Activated CD4-positive, alpha-beta T cell treated with anti-CD3 and anti-CD28 coated beads, Interleukin-2, amount 50 U/mL, for 24 hours (primary cell): ENCODE measurements at places on chromosomes 3 and 15.

DNA sequence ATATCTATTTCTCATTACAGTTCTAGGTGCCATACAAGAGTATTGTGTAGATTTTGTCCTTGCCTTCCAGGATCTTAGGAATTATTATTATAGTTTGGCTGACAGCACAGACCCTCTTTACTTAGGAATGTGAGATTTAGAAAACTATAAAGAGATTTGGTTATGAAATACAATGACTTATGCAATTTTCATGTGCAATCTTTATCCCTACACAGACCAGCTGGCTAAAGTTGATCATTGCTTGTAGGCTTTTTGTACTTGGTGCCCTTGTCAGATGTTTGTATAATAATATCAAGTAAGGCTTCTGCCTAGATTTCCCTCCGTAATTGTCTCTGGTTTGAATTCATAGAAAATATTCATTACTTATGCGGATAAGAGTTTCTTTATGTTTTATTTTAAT lies 174.5 kb upstream of the GAP43 start:
- DNase-seq, result no peak

DNA sequence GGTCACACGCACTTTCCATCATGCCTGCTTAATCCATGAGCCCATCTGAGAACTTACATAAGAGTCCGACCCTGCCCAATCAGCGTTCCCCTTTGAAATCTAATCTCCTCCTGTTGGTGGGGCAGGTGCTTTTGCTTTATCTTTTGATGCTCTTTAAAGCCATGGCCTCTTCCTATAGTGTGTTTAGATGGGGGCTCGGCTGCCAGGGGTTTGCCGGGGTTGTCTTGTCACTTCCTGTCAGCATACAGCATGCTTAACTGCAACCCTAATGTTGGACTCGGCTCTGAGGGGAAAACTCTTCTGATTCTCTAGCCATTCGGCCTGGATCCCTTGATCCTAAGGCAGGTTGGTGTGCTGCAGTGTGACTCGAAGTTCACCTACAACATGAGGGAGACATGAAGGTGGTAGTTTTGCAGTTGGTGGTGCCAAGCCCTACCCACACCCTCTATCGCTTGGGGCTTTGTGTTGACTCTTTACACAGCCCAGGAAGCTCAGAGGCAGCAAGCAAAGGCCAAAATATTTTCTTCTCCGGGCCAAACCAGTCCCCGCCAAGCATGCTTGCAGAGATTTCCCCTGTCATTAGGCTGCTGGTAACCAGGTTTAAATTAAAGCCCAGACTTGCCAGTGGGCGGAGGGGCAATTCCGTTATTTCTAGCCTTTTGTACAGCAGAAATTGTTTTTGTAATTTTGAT lies 218.7 kb downstream of the FEZF2 start:
- DNase-seq, result no peak

GRCh38 chr3:191430103-191430502 lies 30.9 kb upstream of the PYDC2 start:
- DNase-seq, result no peak

- DNase-seq, result peak; percentile 12
Observed at GRCh38 chr15:62067448-62068044, 769 bp downstream of the C2CD4A start.

DNA sequence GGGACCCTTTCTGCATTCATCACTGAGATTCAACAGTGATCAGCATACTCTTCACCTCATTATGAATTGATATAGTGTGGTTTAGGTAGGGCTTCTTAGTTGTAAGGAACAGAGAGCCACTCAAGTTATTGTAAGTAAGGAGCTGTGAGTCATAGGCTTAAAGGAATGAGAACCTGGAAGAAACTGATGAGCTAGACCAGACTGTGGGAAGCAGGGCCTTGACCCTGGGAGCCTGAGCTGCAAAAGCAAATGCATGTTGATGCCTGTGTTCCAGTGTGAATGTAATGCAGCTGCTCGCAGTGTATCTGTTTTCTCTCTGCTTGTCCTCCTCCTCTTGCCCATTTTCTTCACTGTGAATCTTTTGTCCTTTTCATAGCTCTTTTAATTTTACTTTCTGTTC lies 13.6 kb downstream of the ZKSCAN7 start:
- no peak for DNase-seq

DNA sequence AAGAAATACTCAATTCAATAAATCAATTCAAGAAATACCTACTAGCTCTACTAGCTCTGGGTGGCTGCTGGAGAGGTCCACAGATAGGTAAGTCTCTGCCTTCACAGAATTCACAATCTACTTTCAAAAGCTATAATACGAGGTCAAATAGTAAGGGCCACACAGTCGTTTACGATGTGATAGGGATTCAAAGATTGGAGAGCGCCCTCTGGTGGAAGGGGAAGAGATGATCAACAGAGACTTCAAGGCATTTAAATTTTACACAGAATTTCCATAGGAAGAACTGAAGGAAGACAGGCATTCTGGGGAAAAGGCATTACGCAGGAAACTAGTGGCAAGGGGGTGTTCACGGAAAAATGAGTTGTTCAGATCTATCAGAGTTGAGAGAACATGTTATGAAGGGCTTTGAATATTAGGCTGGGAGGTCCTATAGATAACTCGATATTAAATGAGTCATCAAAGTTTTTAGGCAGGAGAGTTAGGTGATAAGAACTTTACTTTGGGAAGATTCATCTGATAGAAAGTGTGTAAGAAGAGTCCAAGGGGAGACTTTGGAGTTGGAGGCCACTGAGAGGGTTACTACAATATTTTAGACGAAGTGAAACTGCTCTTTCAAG lies 128.8 kb downstream of the FRMD5 start:
- DNase-seq, result peak; percentile 66

GRCh38 chr3:118977671-118978392 lies 56.8 kb downstream of the IGSF11 start:
- no peak for DNase-seq

- no peak for DNase-seq
Observed at GRCh38 chr3:160482796-160483195, 33.2 kb upstream of the TRIM59 start.

GRCh38 chr3:191721390-191721861 lies 260.5 kb downstream of the PYDC2 start:
- DNase-seq, result no peak

DNA sequence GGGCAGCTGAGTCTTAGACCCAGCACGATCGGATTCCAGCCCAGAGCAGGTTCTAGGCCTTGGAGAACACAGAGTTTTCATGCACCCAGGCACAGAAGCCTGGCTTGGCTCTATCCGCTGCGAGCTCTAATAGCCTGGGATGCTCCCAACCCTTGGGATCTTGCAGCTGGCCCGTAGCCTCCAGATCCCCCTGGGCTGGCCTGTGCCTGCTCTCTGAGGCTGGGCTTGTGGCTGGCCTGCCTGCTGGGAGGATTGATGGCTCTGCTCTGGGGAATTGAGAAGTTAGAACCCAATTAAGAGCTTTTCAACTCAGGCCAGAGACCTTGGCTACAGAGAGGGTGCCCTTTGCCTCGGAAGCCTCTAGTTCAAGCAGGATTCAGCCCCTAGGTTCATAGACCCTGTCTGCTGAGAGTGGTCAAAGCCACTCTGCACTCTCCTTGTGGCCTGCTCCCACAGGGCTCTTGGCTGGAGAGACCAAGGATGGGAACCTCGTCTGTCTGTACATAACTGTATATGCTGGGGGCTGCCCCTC lies 64.4 kb downstream of the MAGEF1 start:
- no peak for DNase-seq

GRCh38 chr15:63509955-63510940 lies 5.9 kb downstream of the USP3 start:
- DNase-seq, result no peak

- DNase-seq, result no peak
Observed at GRCh38 chr3:126212620-126213378, 32.4 kb upstream of the ALDH1L1 start.

DNA sequence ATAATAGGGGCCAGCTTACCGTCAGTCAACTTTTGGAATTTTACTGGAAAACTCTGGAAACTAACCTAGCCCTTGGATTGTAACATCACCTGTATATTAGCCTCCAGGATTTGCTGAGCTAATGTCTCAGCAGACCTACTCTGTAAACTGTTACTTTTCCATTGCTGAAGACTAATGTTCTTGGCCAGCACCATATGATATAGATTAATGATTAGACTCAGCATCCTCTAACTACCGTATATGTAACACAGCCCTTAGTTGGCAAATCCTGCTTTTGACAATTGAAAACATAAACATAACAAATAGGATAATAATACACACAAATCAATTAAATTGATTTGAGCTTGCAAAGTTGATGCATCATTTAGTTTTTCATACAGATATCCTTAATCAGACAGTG lies 26.6 kb upstream of the GBE1 start:
- no peak for DNase-seq

- DNase-seq, result no peak
Observed at GRCh38 chr15:101604124-101604874, 47.9 kb downstream of the TM2D3 start.

DNA sequence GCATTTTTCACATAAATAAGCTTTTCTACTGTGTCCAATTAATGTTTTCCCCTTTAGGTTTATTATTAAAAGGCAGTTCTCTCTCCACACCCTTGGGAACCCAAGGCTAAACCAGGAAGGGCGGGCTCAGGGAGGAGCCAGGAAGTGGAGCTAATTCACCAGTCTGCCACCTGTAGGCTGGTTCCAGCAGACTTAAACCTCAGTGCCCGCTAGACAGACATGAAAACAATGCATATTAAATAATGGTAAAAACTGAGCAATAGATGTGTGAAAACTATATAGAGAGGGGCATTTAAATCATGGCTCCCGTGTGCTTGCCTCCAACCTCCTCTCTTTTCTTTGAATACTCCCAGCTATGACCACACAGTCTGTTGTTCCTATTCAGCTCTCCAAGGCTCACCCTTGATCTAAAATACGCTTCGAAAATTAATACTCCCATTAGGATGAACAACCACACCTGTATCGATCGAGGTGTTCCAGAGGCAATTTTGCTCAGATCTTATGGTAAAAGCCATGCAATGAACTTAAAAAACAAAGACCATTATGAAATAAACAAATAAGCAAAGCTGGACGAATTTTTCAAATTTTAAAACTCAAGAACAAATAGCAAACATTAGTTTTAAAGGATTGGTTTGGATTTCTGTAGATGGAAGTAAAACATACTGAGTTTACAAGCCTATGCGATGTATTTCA lies 253.3 kb downstream of the TJP1 start:
- DNase-seq, result no peak

GRCh38 chr15:37550360-37551024 lies 383.9 kb upstream of the TMCO5A start:
- no peak for DNase-seq

DNA sequence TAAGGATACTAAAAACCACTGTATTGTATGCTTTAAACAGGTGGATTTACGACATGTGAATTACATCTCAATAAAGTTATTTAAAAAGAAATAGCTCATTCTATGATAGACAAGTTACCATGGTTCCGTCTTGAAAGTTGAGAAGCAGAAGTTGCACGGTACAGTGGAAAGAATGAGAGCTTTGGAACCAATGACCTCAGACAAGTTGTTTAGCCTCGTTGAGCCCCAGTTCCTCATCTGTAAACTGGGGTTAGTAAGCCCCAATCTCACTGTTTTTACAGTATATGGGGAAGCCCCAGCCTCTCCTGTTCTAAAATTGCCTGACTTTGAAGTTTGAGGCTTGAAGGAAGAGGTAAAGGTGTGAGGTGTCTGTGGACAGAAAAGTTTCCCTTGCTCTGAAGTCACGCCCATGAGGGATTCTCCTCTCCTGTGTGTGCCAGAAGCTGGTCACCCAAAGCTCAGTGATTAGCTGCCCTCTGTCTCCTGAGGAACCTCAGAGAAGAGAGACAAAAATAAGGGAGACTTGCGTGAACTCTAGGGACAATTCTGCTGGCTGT lies 10.0 kb downstream of the CRYGS start:
- no peak for DNase-seq

- DNase-seq, result no peak
Observed at GRCh38 chr3:49028298-49028672, 913 bp downstream of the IMPDH2 start.

DNA sequence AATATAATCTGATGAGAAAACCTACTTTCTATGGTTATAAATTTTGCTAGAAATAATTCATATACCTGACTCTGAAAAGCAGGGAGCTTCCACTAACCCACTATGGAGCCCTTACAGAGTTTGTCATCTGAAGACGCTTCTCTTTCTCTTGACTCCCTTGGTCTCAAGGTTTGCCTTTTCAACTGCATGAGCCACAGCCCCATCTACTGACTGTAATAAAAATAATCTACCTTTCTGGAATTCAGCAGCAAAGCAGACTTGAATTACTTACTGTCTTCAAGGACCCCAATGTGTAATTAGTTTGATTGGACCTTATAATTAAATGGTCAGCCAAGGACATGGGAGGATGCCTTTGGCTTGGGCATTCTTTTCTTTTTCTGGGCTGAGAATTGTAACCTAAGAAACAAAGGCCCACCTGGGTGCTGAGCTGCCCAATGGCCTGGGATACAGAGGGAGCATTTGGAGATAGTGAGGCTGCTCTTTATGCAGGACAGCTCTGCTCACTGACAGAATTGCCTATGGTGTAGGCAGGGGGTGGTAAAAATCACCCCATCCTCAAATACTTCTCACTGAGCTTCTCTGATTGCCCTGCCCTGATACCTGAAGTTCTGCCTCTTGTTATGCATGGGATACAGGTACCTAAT lies 178.6 kb upstream of the TRIM42 start:
- DNase-seq, result no peak

DNA sequence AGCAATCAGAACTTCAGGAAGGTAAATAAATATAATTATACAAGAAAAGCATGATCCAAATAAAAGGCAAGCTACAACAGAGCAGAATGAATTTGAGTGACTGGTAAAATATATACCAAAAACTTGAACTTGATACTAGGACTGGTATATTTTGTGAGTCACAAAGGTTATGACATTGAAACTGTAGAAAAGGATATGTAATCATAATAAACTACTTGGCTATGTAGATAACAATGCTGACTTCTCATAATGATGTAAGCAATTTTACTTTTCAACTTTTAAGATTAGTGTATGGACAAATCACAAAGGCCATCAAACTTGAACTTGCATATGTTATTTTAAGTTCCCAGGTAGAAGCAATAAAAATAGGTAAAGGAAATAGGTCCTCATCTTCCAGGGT lies 384.5 kb upstream of the NECTIN3 start:
- no peak for DNase-seq

GRCh38 chr3:133937756-133938601 lies 42.3 kb upstream of the RAB6B start:
- no peak for DNase-seq

GRCh38 chr15:88701561-88702095 lies 62.8 kb downstream of the ISG20 start:
- no peak for DNase-seq

DNA sequence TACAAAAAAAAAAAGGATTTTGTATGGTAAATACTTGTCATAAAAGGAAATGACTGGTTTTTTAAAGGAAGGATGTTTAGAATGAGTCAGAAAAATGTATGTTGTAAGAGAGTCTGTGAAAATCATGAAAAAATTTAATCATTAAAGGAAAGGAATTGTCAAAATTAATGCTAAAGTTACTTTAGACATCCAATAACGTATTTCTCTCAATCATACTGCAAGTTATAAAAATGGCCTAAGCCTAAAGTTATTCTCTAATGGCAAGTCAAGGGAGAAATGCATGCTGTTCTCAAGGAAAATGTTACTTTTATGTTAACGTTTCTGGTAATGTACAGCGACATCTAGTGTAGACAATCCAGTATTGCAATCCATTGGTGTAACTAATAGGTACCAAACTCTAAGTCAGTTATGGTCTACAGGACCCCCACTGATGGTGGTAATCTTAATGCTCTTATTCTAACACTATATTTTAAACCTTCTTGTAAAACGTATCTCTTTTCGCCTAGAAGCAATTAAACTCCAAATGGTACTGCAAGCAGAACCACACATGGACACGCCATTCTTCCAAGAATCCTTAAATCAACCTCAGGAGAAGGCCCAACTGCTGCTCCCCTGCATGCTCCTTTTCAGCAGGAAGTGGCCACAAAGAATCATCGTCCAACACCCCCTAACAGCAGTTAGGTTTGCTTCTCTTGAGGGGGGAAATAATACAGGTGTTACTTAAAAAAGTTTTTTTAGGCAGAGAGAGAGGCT lies 35.2 kb downstream of the NCEH1 start:
- DNase-seq, result no peak
